ENCODE measurements at places on chromosomes 7 and 10.

GRCh38 chr10:2798336-2799022 lies 268.9 kb upstream of the PFKP start:
- DNase-seq: no peak

DNA sequence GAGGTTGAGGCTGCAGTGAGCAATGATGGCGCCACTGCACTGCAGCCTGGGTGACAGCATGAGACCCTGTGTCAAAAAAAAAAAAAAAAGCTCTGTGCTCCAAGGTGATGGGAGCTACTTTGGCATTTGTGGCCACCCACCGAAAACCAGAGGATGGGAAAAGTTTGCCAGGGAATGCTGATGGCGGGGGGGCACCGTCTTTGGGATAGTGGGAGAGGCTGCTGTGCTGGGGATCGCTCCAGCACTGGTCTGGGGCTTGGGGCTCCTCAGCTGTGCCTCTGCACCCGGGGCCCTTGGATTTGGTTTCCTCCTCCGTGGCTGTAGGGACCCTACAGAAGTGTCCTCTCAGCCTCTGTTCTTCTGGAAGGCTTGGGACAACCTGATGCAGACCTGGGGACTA lies 11.7 kb upstream of the RAMP3 start:
- no peak for DNase-seq

- DNase-seq: no peak
Observed at GRCh38 chr10:90930971-90931871, 10.3 kb upstream of the ANKRD1 start.

- DNase-seq: no peak
Observed at GRCh38 chr7:129613016-129613337, 1.5 kb downstream of the NRF1 start.

DNA sequence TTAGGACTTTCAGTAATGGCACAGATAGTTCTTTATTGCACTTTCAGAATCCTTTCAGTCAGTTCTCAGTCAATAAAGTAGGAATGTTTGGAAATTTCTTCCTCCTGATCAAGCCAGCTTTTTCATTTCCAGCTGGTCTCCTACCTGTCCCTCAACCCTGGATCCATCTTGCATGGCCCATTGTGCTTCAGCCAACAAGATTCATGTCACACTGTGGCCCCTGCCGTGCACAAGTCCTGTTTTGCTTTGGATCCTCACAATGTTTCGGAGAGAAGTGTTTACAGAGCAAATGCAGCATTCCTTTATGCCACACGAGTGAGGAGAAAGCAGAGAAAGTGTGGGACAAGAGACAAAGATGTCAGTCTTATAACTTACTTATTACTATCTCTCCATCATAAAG lies 1694.7 kb upstream of the LRRTM3 start:
- DNase-seq: no peak

DNA sequence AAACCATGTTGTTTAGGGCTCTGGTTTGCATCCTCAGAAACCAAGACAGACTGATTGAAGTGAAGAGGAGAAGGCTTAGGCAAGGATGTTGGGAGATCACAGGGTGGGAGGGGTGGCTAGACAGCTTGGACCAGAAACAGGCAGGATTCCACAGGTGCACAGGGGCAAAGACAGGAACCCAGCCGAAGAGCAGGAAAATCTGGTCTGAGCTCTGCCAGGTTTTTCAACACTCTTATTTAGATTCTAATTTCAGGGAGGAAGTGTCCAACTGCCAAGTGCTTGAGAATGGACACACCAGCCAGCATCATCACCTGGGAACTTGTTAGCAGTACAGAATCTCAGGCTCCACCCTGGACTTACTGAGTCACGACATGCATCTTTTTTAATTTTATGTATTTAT lies 93.8 kb downstream of the MARCHF5 start:
- DNase-seq: no peak

DNA sequence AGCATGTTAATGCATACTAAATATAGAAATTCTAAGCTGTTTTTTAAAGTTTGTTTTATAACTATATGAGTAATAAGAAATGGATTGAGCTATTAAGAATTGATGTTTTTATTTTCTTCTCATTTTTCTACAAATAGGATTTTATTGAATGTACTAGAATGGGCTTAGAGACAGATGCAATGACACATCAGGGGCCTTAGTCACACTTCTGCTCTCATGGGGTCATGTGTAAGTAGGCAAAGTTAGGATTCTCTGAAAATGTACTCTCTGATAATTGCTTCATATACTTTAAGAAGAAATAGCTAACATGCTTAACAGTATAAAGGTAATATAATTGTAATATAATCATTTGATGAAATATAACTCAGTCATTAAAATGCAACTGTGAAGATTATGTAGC lies 154.6 kb downstream of the ZNF438 start:
- DNase-seq: no peak

DNA sequence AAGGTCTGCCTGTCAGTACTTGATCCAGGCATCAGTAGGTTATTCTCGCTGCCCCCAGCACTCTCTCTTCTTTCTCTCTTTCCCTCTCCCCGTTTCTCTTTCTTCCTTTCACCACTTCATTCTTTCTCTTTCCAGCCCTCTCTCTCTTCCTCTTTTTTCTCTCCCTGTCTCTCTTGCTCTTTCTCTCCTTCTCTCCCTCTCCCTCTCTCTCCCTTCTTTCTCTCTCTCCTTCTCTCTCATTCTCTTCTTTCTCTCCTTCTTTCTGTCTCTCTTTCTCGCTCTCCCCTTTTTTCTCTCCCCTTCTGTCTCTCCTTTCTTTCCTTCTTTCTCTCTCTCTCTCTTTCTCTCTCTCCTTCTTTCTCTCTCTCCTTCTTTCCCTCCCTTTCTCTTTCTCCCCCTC lies 7.5 kb upstream of the DRGX start:
- DNase-seq: no peak

GRCh38 chr7:38368191-38368605 lies 94.8 kb upstream of the TARP start:
- peak; percentile 73 for DNase-seq

GRCh38 chr10:119368991-119369869 lies 161.9 kb downstream of the GRK5 start:
- no peak for DNase-seq

DNA sequence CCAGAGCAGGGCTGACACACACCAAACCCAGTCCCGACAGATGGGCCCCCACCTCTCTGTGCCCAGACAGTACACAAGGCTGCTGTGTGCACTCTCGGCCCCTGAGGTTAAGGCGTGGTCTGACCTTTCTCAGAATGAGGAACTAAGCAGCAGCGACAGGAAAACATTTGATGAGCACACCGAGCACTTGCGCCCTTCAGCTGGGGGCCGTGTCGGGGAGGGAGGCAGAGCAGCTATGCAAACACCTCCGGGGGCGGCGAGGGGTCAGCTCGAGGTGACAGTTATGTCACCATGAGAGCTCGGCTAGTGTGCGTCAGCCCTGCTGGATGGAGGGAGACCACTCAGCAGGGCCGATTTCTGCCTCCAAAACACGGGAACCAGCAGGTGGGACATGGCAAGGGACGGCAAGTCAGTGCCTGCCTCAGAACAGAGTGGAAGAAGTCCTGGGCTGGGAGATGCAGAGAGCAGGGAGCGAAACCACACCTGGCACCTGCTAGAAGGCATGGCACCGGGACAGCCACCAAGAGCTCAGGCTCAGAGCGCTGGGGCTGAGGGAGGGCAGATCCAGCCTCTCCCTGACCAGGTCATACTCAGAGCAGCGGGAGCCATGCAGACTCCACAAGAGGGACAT lies 57.4 kb downstream of the CHST15 start:
- no peak for DNase-seq

- no peak for DNase-seq
Observed at GRCh38 chr7:86833360-86833759, 189.7 kb downstream of the GRM3 start.

Measured in T-helper 9 cell (primary cell).